Mucosa of descending colon (tissue), 3 donors: ENCODE measurements at places on chromosomes 5 and 9. TPM values are rescaled to one million over a fixed set of nuclear protein-coding genes. Genes with fewer than 3 reads are reported as not detected.

DNA sequence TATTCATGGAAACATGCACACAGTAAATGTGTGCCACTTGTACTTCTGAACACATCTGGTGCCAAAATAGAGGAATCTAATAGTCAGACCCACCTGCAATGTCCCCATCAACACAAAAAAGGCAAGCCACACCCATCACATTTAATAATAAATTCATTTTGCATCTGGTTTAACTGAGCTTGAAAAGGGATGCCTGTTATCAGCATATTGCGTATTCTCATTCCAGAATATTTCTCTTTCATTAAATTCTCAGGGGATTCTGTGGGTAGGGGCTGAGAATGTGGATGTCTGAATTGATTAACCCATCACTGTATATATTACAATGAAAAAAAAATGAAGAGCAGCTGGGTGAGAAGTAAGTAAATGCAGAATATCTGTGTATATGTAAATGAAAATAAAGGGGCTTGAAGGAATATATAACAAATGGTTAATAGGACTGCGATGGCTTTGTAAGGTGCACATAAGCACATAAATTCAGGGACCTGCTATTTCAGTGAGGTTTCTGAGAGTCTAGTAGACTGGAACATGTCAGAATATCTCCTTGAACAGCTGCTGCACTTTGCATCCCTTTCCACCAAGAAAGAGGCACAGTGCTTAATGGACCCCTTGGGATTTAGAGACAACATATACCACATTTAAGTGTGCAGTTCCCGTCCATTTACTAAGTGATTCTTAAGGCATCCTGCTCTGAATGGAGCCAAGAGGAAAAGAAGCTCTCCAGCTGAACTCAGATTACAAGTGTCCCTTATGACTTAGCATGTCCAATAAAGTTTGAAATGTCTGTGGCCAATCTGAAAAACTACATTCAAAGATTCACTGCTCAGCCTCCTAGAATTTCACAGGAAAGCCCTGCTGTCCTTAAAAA is 104.1 kb upstream of the NIPBL start:
- no peak for DNase-seq

DNA sequence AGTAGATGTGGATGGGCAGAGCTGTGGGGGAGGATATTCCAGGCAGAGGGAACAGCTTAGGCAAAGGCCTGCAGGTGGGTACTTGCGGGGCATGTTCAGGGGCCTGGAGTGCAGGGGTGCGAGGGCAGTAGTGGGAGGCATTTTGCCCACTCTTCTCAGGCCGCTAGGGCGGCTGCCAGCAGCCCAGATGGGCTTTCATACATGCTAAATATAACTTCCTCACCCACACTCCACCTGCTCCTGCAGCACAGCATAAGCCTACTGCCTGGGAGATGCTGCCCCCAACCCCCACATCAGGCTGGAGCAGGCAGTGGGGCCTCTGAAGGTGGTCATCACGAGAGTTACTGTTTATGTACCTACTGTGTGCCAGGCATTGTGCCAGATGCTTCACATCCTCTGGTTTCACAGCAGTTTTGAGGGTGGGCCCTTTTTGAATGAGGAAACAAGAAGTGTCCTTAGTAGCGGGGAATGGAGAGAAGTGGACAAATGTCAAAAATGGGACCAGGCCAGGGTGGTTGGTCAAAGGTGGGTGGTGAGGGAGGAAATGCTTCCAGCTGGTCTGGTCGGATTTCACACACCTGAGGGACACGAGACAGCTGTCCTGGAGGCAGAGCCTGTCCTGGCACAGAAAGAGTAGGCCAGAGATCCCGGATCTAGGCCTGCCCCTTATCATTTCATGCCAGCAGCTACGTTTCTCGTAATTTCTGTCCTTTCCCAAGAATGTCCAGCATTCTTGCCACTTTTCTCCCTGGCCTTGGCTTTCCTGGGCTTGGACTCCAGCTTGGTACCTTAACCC is 12.1 kb downstream of the RGS14 start:
- no peak for DNase-seq

GRCh38 chr9:112753725-112754124 is 3.2 kb downstream of the SNX30 start:
- DNase-seq: no peak

DNA sequence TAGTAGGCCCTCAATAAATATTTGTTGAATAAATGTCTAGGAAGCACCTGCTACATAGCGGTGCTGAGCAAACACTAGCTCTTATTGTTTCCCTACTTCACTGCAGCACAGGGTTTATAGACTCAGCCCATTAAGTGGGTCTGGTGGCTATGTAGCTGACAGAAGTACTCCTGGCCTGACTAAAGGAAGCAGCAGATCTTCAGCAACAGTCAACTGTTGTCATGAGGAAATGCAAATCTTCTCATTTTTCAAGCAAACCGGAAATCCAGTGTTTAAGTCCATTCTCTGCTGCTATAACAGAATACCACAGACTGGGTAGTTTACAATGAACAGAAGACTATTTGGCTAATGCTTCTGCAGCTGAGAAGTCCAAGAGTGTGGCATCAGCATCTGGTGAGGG is 2.8 kb upstream of the TEX10 start:
- no peak for DNase-seq

DNA sequence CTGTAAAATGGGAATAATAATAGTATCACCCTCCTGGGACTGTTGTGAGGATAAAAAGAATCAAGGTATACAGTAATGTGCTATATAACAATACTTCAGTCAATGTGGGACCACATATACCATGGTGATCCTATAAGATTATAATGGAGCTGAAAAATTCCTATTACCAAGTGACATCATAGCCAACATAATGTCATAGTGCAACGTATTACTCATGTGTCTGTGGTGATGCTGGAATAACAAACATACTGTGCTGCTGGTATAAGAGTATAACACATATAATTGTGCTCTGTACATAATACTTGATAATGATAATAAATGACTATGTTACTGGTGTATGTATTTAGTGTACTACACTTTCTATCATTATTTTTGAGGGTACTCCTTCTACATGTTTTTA is 38.1 kb downstream of the LIFR start:
- DNase-seq: no peak

Gene CENPK
- 7.4 TPM for total RNA-seq

DNA sequence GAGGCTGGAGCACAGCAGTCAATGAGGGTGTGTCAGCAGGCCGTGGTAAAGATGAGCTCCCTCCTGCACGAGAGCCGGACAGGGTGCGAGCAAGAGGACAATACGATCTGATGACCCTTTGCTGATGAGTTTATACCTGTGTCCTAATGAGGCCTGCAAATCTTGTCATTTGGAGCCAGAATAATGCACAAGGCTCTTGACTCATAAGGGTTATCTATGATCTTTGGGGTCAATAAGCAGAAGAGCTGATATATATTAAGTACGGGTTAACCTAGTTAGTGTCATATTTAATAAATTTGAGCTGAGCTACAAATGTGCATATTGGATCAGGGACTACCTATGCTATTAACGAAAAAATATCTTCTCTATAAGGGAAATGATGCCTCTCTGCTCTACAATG is 46.9 kb downstream of the CTNND2 start:
- no peak for DNase-seq

DNA sequence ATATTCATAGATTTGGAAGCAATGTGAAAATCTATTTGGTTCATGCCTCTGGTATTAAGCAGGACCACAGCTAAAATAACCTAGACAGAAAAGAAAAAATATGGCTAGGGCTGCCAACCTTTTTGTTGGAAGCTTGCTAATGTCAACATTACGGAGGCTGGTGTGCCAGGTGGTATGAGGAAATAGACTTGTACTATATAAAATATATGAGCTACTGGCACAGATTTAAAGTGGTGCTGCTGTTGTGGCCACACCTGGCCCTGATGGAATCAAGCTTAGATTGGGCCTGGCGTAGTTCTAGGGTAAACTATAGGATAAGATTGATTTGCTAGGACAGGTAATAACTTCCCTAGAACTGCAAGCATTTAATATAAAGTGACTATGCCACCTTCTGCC is 10.6 kb upstream of the PARP8 start:
- DNase-seq: peak; percentile 40

DNA sequence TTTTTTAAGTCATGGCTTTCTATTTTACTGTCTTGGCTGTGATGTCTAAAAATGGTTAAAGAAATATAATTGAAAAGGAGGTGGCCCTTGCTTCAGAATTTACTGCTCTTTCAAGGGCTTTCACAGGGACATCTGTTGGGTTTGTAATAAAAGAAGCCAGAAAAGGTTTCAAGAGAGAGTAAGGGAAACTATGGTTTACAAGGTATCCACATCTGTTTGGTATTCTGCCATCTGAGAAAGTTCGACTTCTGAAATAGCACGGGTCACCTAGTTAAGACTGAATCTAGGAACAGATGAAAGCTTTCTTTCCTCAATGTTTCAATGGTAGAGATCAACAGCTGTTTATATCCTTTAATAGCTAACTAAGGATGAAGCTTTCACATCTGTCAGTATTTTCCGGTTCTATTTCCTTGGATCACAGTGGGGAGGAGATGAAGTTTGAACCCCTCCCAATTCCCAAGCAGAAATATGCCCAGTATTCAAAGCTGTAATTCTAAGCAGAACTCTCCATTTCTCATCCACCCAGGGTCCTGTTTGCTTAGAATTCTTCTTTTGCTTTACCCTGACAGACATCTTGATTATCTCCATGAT is 72.8 kb upstream of the IFNK start:
- no peak for DNase-seq

DNA sequence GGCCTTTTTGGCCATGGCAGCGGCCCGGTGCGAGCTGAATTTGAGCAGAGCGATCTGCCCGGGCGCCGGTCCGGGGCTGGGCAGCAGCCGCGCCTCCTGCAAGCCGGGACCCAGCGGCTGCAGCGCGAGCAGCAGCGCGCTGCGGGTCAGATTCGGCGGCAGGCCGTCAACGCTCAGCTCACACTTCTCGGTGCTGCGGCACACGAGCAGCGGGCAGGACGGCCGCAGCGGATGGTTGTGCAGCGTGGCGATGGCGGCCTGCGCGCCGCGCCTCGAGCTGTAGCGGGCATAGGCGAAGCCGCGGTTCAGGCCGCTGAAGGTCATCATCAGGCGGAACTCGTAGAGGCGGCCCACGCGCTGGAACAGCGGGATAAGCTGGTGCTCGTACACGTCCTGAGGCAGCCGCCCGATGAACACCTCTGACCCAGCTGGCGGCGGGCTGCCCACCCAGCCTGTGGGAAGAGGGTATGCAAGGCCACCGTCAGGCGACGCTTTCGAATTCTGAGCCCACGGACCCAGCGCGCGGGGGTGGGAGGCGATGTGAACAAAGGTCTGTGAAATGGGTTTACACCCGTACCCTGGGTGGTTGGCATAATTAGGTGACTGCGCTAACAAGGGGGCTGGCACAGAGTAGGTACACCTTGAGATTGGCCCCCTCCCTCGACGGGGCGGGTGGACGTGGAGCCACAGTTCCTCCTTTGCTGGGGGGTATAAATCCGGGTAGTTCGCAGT is 755 bp downstream of the DND1 start:
- DNase-seq: peak; percentile 67

DNA sequence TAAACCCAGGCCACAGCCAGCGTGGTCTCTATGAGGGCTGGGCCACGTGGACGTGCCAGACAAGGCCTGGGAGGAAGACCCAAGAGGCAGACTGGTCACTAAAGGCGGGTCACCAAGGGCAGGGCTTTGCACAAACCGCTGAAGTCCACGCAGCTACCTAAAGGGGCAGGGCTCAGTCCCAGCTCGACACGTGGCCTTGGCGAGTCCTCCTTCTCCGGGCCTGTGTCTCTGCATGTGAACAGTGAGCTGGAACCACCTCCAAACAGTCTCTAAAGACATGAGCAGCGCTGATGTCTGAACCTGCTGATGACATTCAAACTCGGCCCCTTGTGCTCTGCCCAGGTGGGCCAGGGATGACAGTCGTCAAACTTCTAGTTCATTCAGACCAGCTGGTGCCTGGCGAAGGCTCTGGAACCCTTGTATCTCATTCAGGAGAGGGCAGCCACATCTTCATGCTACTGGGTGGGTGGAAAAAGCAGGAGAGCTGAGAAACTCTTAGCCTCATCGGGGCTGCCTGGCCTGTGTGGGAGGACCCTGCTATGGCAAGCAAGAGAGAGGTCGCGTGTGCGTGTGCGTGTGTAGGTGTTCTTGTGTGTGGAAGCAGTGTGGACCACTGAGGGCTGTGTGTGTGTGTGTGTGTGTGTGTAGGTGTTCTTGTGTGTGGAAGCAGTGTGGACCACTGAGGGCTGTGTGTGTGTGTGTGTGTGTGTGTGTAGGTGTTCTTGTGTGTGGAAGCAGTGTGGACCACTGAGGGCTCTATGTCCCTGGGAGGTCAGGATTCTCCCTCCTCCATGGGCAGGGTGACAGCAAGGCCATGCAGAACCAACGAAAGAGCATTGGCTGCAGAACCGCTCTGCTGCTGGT is 14.1 kb upstream of the SLC25A51 start:
- no peak for DNase-seq

DNA sequence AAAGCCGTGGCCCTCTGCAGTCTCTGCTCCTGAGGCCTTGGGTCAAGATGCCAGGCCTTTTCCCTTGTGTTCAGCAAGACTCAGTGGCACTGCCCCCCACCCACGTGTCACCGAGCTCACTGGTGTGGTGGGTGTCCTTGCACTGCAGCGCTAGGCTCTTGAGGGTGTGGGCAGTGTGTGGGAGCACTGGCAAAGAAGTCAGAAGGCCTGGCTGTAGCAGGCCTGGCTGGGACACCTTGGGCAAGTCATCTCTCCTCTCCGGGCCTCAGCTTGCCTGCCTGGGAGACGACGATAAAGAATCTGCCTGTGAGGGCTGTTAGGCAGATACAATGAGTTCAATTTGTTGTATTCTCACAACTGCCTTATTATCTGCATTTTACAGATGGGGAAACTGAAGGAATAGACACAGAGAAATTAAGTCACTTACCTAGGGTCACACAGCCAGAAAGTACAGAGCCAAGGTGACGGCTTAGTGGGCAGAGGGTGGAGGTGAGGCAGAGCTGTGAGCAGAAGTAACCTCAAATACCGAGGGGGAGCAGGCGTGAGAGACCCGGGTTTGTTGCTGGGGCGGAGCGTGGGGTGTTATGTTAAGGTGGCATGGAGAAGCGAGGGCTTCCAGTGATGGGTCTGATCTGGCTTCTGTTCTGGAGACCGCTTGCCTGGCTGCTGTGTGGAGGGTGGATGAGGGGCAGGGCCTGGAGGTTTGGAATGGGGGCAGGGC is 1.4 kb downstream of the TSPAN17 start:
- no peak for DNase-seq

- no peak for DNase-seq
These were observed 626 bp downstream of the OR13C2 start for GRCh38 chr9:104604801-104605200.

- no peak for DNase-seq
These were observed 14.2 kb upstream of the ZBED3 start for GRCh38 chr5:77101298-77101697.

Gene STK32A
- total RNA-seq: 4.0 TPM

Gene MORN5
- not detected for total RNA-seq

Gene IFNA2
- total RNA-seq: not detected

GRCh38 chr5:132979367-132979940 is 16.0 kb upstream of the AFF4 start:
- DNase-seq: no peak

DNA sequence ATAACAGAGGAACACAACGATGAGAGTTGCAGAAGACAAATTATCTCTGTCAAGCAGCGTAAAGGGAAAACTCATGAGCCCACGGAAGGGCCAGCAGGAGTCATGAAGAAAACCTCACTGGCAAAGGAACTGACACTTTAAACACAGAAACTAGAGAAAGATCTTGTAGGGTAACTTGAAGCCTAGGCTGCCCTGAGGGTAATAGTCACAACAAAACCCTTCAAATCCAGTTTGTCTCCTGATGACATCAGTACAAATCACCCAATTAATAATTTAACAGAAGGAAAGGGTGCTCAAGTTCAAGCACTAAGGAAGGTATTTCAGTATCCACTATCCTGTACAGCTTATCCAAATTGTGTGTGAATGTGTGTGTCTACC is 549.1 kb downstream of the MTRR start:
- no peak for DNase-seq

Gene SPINK5
- total RNA-seq: 6.2 TPM

Gene WNK2
- 201 TPM for total RNA-seq

Gene FOXD4L3
- total RNA-seq: not detected

Gene PLCXD3
- total RNA-seq: 1.2 TPM
